ENCODE measurements at places on chromosomes 4 and X.

GRCh38 chrX:110222497-110223257 is 95.2 kb downstream of the AMMECR1 start:
- DNase-seq = no peak

DNA sequence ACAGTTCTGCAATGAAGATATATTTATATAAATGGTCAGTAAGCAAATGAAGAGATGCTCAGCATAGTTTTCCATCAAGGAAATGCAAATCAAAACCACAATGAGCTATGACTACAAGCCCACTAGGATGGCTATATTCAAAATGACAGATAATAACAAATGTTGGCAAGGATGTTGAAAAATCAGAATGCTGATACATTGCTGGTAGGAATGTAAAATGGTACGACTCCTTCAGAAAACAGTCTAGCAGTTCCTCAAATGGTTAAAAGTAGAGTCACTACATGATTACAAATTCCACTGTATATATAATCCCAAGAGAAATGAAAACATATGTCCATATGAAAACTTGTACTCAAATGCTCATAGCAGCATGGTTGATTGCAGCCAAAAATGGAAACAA is 425.0 kb upstream of the ATOH1 start:
- no peak for DNase-seq

- no peak for DNase-seq
Observed at GRCh38 chr4:25235401-25235800, 1.6 kb downstream of the PI4K2B start.

DNA sequence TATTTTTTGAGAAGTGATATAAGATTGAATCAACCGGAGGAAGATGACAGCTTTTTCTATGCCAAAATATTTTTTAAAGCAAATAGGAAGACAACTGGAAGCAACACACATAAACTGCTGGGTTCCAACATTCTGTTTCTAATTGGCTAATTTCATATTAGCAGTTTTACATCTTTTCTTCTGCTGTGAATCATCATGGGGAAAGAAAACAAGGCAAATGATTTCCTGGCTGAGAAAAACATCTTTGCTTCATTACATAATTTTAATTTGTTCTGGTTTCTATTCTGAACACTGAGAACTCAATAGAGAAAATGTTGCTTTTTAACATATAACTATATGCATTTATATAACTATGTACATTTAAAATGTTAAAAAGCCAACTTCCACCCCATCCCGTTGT is 2518.5 kb downstream of the ARAP2 start:
- DNase-seq = no peak

- no peak for DNase-seq
Observed at GRCh38 chrX:110491846-110492620, 133.4 kb downstream of the RTL9 start.
